Activated naive CD8-positive, alpha-beta T cell treated with anti-CD3 and anti-CD28 coated beads for 36 hours (primary cell): ENCODE measurements at places on chromosomes 1 and 21. TPM values are rescaled to one million over a fixed set of nuclear protein-coding genes. Genes with fewer than 3 reads are reported as not detected.

- peaks cover 4% of the 10 kb centered on the region for H3K27me3 ChIP-seq
- H3K27ac ChIP-seq = no peak overlapping the region
- no peaks in the 10 kb centered on the region for H3K36me3 ChIP-seq
Measured at GRCh38 chr1:100778748-100779147, 59.2 kb downstream of the VCAM1 start.

- peaks cover 9% of the 10 kb centered on the region for H3K36me3 ChIP-seq
- H3K27me3 ChIP-seq = no peaks in the 10 kb centered on the region
- H3K27ac ChIP-seq = peak overlapping the region; percentile 31
- H3K4me3 ChIP-seq = no peak overlapping the region
- peaks cover 25% of the 10 kb centered on the region for H3K4me1 ChIP-seq
Measured at GRCh38 chr1:28256197-28256827, 3.0 kb upstream of the SESN2 start.

GRCh38 chr1:199746666-199747384 is 280.7 kb upstream of the NR5A2 start:
- H3K4me1 ChIP-seq = no peaks in the 10 kb centered on the region
- no peak overlapping the region for H3K27ac ChIP-seq
- H3K36me3 ChIP-seq = no peaks in the 10 kb centered on the region
- peaks cover 23% of the 10 kb centered on the region for H3K27me3 ChIP-seq

The SYF2 gene
- 36.6 TPM for total RNA-seq

DNA sequence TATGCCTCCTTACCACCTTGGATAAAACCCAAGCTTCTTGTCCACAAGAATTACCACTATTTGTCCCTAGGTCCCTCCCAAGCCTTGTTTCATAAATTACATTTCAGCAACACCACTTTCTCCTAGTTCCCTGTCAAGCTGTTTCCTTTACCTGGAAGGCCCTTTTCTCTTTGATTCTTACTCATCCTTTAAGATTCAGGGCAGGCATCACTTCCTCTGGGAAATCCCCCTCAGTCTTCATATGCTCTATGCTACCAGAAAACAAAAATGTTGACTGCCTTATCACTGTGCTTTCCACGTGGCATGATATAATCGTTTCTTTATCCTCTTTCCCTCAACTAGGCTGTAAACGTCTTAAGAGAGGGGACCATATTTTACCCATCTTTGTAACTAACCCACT is 102.7 kb downstream of the LYST start:
- H3K27me3 ChIP-seq = no peaks in the 10 kb centered on the region
- H3K36me3 ChIP-seq = peaks cover 20% of the 10 kb centered on the region
- no peak overlapping the region for H3K4me3 ChIP-seq
- no peak overlapping the region for H3K27ac ChIP-seq
- peaks cover 13% of the 10 kb centered on the region for H3K4me1 ChIP-seq

GRCh38 chr1:34164771-34165391 is at the start of gene CSMD2:
TSS of gene CSMD2 (minus strand) at chr1:34165230. CDS start at chr1:34165097, 133 bp downstream.
- no peak within 1 kb of the TSS for H3K27ac ChIP-seq
- H3K4me1 ChIP-seq = peaks cover 5% of the 10 kb centered on the region
- no peaks in the 10 kb centered on the region for H3K36me3 ChIP-seq
- DNase-seq = no peak
- H3K27me3 ChIP-seq = peaks cover 86% of the 10 kb centered on the region

- no peak overlapping the region for H3K4me3 ChIP-seq
- no peak overlapping the region for H3K27ac ChIP-seq
- peaks cover 12% of the 10 kb centered on the region for H3K4me1 ChIP-seq
- H3K27me3 ChIP-seq = no peaks in the 10 kb centered on the region
Measured at GRCh38 chr1:10484521-10484920, 9.8 kb downstream of the PEX14 start.

DNA sequence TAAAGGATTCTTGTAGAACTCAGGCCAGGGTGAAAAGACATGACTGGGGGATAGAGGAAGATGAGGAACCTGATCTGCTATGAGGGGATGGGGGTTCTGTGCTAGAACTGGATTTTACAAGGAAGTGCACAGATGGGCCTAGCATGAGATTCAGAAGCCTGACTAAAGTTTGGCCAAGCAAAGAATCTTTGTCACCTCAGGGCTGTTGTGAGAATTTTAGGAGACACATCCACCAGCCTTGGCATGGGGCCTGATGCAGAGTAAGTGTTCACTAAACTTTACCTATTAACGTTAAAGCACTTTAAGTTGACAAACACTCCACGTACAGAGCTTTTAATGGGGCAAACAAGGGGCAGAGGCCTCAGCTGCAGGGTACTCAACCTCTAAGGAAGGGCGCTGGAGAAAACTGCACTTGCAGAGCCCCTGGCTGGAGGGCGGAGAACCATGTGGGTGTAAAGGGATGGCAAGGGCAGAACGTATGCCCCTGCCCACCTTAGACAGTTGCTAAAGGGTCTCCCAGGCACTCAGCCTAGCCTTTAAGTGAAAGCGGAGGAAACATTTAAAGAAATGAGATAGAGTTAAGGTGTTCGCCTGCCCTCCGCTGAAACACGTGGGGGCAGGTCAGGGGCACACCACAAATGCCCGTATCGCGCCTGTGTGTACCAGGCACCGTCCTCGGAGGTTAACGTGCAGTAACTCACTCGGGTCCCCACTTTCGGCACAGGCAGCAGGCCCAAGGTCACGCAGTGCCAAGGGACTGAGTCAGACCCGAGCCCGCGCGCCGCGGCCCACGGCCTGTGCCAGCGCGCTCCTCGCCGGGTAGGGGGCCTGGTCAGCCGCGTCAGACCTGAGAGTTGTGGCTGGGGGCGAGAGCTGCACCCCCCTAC is 990 bp upstream of the MRPS6 start:
- peaks cover 30% of the 10 kb centered on the region for H3K36me3 ChIP-seq
- DNase-seq = no peak

The GRIK1 gene
- not detected for total RNA-seq

DNA sequence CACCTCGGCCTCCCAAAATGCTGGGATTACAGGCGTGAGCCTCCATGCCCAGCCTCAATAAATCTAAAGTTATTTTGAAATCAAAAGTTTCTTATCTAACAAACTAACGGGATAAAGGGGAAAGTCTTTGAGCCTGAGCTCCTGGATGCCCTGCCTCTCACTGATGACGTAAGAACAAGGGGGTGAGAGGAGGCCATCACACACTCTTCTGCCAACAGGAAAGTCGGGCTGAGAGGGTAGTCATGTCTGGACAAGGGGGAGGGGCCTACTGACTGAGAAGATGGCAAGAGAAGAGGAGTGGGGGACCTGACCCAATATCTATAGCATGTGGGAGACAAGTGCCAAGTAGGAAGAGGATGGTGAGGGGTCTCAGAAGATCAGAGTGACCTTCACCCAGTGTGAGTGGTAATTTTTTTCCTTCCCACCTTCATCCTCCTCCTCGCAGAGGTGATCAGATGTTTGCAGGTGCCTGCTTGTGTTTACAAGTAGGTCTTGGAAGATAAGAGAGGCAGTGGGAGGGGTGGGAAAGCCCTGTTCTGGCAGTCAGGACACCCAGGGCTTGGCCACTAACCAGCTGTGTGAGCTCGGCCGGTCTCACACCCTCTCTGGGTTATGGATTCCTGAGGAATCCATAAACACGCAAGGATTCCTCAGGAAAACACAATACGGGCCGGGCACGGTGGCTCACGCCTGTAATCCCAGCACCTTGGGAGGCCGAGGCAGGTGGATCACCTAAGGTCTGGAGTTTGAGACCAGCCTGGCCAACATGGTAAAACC is 9.6 kb downstream of the UQCRHL start:
- H3K27ac ChIP-seq = no peak overlapping the region
- no peaks in the 10 kb centered on the region for H3K36me3 ChIP-seq
- H3K27me3 ChIP-seq = peaks cover 11% of the 10 kb centered on the region
- H3K4me3 ChIP-seq = no peak overlapping the region

DNA sequence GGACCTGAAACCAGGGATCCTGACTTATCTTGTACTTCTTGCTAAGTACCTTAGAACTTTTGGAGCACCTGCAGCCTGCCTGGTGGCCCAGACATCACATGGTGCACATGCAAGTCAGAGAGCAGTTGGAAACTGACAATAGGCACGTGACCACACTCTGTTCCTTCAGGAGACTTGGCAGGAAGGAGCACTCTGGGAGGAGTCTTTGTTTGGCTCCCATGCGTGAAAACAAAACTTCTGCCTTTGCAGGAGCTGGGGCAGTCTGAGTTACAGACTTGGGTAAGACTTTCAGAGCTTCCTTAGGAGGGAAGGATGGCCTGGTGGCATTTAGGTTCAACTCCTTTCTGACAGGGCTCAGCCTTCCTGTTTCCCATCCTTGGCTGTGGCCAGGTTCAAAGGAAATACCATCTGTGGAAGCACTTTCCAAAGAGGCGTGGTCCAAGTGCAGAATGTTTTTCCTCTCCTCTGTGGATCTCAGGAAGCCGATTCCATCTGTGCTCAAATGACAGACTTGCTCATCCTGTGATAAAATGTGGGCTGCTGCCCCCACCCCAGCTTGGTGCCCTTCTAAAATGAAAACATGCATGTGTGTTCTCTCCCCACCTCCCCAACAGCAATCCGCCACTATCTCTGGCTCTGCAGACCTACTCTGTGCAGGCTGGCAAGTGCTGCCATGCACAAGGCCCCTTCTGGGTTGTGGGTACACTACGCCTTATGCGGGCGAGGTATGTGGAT is 14.1 kb upstream of the ZNF436 start:
- DNase-seq = no peak
- no peaks in the 10 kb centered on the region for H3K27me3 ChIP-seq
- no peaks in the 10 kb centered on the region for H3K4me1 ChIP-seq
- H3K27ac ChIP-seq = no peak overlapping the region
- H3K4me3 ChIP-seq = no peak overlapping the region
- no peaks in the 10 kb centered on the region for H3K36me3 ChIP-seq

GRCh38 chr1:202710070-202711045 is at the start of gene SYT2:
TSS of gene SYT2 (minus strand) at chr1:202710454. CDS start at chr1:202605772, 104,682 bp downstream.
- peak; percentile 29 for DNase-seq
- H3K4me1 ChIP-seq = no peaks in the 10 kb centered on the region
- H3K4me3 ChIP-seq = no peak within 1 kb of the TSS
- H3K27ac ChIP-seq = no peak within 1 kb of the TSS
- no peaks in the 10 kb centered on the region for H3K36me3 ChIP-seq

- H3K36me3 ChIP-seq = no peaks in the 10 kb centered on the region
- H3K27ac ChIP-seq = no peak overlapping the region
- H3K4me1 ChIP-seq = peaks cover 3% of the 10 kb centered on the region
Measured at GRCh38 chr21:36641886-36642285, 57.0 kb upstream of the SIM2 start.

DNA sequence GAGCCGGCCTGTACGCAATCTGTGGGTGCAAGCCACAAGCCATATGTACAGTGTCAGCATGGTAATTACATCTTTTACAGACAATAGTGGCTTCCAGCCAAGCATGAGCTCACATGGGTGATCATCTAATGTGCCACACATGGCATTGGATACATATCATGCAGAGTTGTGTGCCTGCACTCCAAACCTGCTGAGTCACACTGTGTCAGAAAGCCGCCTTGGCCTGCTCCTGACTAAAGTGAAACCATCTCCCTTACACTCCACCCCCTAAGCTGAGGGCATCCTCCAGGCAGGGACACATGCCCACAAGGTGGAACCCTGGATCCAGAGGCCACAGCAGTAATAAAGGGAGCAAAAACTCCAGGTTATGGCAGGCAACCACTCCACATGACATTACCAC is 72.5 kb downstream of the KCNT2 start:
- no peak for DNase-seq
- H3K36me3 ChIP-seq = no peaks in the 10 kb centered on the region
- no peaks in the 10 kb centered on the region for H3K4me1 ChIP-seq
- H3K27ac ChIP-seq = no peak overlapping the region
- no peaks in the 10 kb centered on the region for H3K27me3 ChIP-seq
- no peak overlapping the region for H3K4me3 ChIP-seq

- H3K27me3 ChIP-seq = no peaks in the 10 kb centered on the region
- H3K4me1 ChIP-seq = peaks cover 38% of the 10 kb centered on the region
- DNase-seq = no peak
Measured at GRCh38 chr1:193538680-193539079, 352.3 kb upstream of the B3GALT2 start.

The KCNK2 gene
- not detected for total RNA-seq

The KCNK1 gene
- total RNA-seq = not detected

The LCE2A gene
- total RNA-seq = not detected

DNA sequence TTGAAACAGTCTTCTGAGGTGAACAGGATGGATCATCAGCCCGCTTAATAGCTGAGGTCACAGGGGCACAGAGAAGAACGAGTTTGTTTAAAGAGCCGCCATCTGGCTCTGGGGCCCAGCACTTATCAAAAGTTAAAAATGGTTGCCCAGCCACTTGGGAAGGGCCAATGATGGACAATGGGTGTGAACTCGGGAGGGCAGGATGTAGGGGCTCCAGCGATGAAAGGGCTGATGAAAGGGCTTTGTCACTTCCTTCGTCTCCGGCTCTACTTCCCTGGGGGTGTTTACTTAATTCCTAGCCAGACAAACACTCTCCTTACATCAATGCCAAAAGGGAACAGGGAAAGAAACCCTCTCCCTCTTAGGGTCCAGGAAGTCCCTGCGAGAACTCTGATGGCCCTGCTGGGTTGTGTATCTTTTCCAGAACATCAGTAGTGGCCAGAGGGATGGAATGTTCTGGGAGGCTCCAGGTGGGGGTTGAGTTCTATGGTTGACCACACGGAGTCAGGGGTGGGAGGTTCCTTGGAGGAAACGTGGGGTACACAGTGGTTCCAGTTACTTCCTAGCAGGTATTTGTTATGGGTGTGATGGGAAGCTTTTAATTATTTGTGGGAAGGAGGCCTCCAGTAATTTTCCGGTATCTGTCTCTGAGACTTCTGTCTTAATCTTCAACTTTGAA is 9.0 kb upstream of the ABCG1 start:
- no peak for DNase-seq
- no peak overlapping the region for H3K27ac ChIP-seq
- no peaks in the 10 kb centered on the region for H3K27me3 ChIP-seq

GRCh38 chr1:208288495-208288894 is 44.3 kb upstream of the PLXNA2 start:
- H3K27me3 ChIP-seq = no peaks in the 10 kb centered on the region
- H3K4me3 ChIP-seq = no peak overlapping the region
- no peak overlapping the region for H3K27ac ChIP-seq

GRCh38 chr1:25245809-25246599 is 1.2 kb downstream of the RSRP1 start:
- peak overlapping the region; percentile 99 for H3K27ac ChIP-seq
- H3K27me3 ChIP-seq = no peaks in the 10 kb centered on the region
- peak overlapping the region; percentile 88 for H3K4me3 ChIP-seq
- peaks cover 47% of the 10 kb centered on the region for H3K36me3 ChIP-seq
- DNase-seq = no peak

DNA sequence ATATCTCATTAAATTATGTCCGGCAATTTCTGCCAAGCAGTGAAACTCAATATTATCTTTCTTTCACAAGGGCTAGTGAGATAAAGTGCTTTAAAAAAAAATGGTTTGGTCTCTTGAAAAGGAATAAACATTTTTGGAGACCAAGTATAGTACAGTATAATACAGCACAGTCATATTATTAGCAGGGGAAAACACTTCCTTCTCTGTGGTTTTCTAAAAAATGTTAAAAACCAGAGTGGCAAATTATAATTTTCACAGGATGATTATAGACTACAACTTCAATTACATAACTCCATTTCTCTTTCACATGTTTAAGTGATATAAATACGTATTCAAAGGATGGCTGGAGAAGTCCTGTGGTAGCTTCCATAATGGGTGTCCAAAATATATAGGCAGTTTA is 170.3 kb upstream of the DMRTA2 start:
- peaks cover 22% of the 10 kb centered on the region for H3K36me3 ChIP-seq
- H3K4me3 ChIP-seq = no peak overlapping the region
- no peaks in the 10 kb centered on the region for H3K4me1 ChIP-seq
- no peak for DNase-seq

- no peaks in the 10 kb centered on the region for H3K36me3 ChIP-seq
- H3K4me1 ChIP-seq = peaks cover 5% of the 10 kb centered on the region
- H3K27ac ChIP-seq = no peak overlapping the region
- H3K4me3 ChIP-seq = no peak overlapping the region
Measured at GRCh38 chr21:31318971-31319370, 25.1 kb downstream of the TIAM1 start.
